ENCODE measurements at places on chromosomes 2 and 18.

GRCh38 chr2:30920511-30920910 is 113.3 kb upstream of the CAPN13 start:
- DNase-seq: no peak

- no peak for DNase-seq
Measured at GRCh38 chr18:71020342-71021029, 731.6 kb downstream of the SOCS6 start.

GRCh38 chr2:131801210-131801744 is 273.6 kb downstream of the CCDC74A start:
- DNase-seq: no peak

GRCh38 chr2:33492399-33493134 is 16.1 kb downstream of the RASGRP3 start:
- DNase-seq: no peak

- DNase-seq: no peak
Measured at GRCh38 chr18:63879709-63880108, 7.8 kb upstream of the SERPINB2 start.

DNA sequence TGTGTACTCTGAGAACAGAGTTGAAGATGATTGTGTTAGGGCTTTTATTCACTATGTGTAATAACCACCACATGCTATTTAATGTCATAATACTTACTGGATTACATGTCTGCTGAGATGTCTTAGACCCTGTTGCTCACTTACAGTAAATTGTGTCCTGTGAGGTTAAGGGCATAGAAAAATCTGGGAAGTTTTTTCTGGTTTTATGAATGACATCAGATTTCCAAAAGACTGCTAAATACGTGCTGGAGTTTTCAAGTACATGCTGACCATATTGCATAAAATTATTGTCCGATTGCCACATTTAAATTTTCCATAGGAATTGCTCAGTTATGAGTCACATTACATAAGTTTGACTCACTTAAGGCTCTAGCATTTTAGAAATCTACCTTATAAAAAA is 96.7 kb upstream of the COL5A2 start:
- no peak for DNase-seq

- no peak for DNase-seq
Measured at GRCh38 chr2:65775839-65776238, 343.4 kb upstream of the SPRED2 start.

GRCh38 chr2:143513081-143513480 is 383.9 kb downstream of the ARHGAP15 start:
- DNase-seq: no peak

- DNase-seq: no peak
Measured at GRCh38 chr2:193627927-193628272, 1433.2 kb upstream of the TMEFF2 start.

DNA sequence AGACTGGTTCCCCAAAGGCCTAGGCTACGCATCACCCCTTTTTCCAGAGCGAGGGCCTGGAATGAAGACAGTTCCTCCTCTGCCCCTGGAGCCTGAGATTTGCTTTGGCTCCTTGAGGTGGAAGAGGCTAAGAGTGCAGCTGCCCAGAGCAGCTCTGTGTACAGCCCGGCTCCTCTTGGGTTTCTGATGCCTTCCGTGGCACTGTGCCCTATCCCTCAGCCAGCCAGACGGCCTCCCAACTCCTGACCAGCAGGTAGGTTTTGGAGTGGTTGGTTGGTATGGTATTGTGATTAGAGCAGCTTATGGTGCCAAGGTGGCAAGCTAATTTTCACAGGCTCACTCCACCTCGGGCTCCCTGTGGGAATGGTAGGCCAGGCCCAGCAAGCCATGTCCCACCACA is 112.2 kb downstream of the TANC1 start:
- DNase-seq: no peak

DNA sequence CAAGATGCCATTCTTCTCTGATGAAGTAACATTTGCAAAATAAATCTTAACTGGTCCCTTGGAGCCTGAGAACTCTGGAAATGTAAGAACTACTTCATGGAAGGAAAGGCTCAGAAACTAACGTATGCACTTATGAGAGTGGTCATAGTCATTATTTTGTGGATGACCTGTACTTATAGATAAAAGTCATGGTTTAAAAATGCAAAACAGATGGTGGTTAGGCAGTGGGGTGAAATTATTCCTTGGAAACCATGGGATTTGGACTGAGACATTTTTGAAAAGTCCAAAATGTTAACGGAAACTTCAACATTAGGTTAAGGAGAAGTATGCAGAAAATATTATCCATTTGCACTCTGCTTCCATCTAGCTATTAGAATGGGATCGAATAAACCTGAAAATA is 223.0 kb downstream of the ICOS start:
- DNase-seq: no peak

- DNase-seq: no peak
Measured at GRCh38 chr2:140639628-140640027, 1491.2 kb downstream of the LRP1B start.

DNA sequence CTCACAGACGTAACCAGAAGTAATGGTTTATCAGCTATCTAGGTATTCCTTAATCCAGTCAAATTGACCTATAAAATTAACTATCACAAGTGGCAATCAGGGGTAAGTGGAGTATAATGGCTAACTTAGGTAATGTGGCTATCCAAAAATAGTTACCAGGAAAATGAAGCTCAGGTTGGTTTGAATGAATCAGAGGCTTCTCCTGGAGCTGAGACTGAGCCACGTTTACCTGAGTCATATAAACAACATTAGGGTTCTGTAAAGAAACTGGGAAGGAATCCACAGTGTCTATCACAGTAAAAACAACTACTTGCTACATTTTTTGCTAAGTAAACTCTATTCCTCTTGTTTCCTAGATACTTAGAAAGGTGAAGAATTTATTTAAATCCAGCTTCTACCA is 236.0 kb upstream of the SPHKAP start:
- no peak for DNase-seq

DNA sequence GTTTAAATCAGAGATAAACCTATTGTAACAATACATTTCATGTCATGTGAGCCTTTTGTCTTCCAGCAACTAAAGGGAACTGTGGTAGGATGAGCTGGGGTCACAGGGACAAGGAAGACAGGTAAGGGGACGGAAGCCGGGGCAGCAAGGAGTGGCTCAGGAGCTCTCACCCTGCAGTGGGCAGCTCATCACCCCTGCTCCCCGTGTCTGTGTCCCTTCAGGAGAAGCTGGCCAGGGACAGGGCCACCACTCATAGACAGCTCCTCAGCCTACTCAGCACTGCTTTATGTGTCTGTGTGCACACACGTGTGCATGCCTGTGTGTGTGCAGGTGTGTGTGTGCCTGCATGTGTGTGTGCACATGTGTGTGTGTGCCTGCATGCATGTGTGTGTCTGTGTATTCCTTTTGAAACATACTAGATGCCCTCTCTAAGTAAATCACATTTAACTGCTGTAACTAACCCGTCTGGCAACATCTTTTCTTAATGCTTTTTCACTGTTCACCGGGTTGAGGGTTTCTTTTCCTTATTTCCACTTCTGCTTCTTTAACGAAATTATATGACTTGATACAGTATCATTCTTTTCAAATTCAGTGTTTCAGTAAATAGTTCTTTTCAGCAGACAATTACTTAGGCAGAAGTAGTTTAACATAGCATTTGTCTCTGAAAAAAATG is 44.2 kb downstream of the LRRFIP1 start:
- no peak for DNase-seq

DNA sequence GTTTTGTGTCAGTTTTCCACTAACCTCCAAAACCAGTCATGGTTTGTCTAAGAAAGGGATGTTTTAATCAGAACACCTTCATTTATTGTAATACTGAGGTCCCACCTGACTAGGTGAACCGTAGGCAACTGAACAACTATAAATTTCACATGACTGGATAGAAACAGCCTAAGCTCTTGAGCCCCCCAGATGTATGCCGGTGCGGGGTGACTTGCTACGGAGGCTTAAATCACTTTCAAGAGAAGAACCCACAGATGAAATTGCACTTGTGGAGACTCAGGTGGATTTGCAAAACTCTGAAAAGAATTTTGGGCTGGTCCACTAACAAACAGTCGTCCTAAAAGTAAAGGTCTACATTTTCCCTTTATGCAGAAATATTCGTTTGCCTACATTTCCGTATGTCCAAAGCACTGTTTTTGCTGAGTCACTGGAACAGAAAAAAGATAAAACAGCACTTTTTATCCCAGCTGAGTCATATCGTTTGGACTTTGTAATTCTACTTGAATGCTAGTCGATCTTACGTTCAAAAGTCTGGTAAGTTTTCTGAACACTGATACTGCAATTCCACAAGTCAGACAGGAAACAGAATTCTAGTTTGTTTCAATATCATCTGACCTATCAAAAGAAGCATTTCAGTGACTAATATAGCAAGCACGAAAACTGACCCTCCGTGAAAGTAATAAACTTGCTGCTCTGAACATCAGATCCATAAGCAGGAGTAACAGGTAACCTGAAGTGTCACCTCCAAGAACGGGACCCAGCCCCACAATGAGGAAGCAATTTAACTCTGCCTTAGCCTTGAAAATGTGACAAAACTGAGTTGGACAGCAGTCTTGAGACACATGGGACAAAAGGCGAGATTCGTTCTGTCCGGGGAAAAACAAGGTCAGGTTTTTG is 18.1 kb downstream of the ZNF516 start:
- no peak for DNase-seq

DNA sequence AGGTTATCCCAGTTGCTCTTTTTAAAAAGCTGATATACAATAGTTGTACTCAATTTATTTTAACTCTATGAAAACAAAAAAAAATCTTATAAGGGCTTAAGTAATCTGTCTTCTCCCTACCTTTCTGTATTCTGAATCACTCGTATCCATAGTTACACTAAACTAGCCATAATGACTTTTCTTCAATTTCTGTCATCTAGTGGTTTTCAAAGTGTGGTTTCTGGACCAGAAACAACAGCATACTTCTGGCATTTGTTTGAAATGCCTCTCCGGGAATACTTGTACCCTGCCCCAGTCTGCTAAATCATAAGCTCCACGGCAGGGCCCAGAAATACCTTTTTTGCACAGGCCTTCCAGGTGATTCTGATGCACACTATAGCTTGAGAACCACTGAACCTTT is 253.6 kb downstream of the LRRTM4 start:
- DNase-seq: no peak

DNA sequence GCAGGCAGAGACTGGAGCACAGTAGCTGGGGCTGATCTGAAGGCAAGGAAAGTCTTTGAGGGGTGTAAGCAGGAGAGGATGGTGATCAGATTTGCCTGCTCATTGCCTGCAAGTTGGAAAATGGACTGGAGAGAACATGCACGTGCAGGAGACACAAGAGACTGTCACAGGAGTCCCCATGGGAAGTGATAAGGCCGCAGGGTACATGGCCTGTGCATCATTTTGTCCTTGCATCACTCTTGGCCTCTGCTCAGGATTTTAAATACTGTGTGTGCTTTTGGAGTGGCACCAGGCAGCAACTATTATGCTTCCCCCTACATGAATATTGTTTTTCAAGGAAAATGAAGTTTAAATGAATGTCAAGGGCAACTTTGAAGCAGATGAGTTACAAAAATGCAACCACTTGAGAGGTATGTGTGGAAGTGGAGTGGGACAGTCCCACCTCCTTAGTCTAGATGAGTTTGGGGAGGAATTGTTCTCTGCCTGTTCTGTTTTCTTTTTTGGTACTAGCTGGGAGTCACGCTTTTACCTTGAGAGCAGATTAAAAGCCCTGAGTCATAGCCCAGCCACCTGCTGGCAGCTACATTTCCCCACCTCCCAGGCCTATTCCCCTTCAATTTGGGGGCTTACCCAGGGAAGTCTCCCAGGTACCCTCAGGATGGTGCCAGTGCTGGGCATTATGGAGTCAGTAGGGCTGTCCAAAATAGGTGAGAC is 19.3 kb downstream of the MAPK4 start:
- no peak for DNase-seq

- DNase-seq: no peak
Measured at GRCh38 chr2:1731447-1731962, 12.8 kb downstream of the PXDN start.

DNA sequence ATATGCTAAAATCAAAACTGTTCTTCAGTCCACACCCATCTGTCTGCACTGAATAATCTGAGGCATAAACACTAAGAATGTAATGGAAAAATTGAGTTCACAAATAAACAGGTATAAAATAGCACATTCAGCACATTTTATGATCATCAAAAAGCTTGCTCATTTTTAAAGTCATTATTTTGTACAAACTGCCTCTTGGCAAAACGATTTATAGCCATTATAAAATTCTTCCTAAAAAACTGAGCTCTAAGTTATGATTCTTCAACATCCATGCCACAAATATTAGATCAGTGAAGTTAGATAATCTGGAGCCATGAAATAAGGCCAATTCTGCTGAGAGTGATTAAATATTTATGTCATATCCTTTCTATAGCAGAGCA is 233.5 kb downstream of the DYM start:
- no peak for DNase-seq

DNA sequence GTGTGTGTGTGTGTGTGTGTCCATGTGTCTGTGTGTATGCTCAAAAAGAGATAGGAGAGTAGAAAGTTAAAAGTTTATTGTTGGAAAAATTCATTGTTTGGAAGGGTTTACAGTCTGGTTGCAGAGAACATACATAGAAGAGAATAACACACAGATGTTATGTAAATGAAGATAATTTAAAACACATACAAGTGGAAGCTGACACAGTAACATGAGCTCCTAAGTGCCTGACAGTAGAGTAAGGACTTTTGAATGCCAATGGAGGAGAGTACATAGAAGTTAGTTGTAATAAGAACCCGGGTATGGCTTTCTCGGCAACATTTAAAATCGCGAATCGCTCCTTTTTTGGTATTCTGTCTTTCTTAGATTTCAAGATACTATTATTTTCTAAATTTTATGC is 137.0 kb upstream of the FANCL start:
- no peak for DNase-seq

- no peak for DNase-seq
Measured at GRCh38 chr2:47007223-47007825, 91.7 kb upstream of the MCFD2 start.

GRCh38 chr18:12046751-12047335 is 46.8 kb upstream of the ANKRD62 start:
- no peak for DNase-seq

- DNase-seq: no peak
Measured at GRCh38 chr2:105757433-105757832, 12.7 kb downstream of the NCK2 start.

DNA sequence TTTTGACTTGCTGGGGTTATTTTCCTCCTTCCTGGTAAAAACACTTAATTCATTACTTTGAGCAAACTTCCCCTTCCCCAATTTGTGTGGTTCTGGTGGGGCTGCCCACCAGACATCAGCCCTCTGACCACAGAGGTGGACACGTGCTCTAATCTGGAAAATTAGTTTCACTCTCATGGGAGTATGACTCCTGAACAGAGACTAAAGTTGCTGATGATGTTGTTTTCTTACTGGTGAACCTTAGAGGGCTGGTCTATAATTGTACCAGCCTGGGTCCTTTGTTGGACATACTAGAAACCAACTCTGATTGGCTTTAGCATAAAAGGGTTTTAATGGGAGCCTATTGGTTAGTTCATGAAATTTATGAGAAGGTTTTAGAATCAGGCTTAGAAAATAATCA is 54.1 kb upstream of the ACYP2 start:
- no peak for DNase-seq

GRCh38 chr2:16656784-16657391 is 8.7 kb downstream of the CYRIA start:
- DNase-seq: peak; percentile 45

GRCh38 chr2:204407204-204408014 is 137.9 kb upstream of the PARD3B start:
- DNase-seq: no peak

All from CD4-positive, alpha-beta T cell treated with Interferon gamma for 1 hour (primary cell).